ENCODE measurements at places on chromosomes 5 and 9.

DNA sequence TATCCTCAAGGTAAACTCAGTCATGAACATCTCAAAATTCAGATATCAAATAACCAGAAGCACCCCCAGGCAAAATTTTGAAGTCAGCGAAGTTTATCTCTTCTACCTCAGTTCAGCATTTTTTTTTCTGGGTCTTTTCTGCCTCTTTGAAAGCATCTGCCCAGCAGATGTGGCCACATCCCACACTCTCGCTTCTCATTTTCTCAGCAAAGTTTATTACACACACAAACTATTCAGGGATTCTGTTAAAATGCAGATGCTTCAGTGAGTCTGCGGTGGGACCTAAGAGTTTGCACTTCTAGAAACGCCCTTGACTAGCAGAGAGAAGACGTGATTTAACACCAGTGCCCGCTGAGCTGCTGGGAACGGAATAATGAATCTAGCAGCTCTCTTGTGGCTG, 19.3 kb downstream of the RASEF start:
- DNase-seq, result no peak

DNA sequence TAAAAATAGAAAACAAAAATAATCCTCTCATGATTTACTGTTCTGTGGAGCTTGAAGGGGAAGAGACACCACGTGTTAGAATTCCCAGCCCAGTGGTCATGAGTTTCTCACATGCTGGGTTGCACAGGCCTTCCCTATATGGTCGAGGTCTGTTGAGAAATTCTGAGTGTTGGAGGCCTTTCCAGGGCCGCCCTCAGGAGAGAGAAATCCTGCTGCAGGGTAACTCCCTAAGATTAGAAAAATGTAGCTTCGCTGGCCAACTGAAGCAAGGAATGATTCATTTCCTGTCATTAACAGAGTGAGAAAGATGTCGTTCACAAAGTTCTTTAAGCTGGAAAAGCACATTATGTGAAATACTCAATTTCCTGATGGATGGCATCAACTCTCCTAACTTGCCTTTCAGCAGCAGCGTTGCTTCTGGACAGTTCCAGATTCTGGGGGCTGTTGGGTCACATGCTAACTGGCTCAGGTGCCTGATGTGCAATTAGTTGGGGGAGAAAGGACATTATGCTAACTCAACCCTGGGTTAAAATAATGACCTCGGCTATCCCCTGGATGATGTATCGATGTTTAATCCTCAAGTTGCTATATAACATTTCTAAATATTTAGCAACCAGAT, 104.8 kb upstream of the CD180 start:
- no peak for DNase-seq

DNA sequence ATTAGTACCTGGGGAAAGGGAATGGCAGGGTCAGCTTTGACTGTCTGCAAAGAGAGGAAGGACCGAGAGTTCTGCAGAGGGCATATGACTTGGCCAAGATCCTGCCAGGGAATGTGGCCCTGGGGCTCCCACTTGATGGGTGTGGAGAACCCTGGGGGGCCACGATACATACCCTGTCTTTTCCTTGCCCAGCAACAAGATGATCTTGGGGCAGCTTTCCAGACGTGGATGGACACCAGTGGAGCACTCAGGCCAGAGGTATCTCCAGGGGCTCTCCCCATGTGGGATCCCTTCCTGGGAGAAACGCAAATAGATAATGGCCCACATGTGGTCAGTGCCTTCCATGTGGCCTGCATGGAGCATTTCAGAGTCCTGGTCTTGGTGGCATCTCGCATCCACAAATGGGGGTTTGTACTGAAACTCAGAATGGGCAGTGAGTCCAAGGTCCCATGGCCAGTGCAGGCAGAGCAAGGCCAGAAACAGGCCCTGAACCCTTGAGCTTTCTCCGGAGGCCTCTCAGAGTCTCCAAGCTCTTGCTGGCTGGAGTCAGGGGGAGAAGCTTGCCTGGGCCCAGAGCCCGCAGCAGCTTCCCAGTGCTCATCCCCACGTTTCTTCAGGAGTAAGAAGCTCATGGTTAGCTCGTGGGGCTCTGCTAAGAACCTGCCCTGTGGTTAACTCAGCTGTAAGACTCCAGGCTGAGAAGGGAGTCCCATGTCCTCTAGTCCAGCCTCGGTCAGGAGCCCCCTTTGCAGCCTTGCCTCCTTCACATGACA, 18.3 kb upstream of the ORM1 start:
- no peak for DNase-seq

DNA sequence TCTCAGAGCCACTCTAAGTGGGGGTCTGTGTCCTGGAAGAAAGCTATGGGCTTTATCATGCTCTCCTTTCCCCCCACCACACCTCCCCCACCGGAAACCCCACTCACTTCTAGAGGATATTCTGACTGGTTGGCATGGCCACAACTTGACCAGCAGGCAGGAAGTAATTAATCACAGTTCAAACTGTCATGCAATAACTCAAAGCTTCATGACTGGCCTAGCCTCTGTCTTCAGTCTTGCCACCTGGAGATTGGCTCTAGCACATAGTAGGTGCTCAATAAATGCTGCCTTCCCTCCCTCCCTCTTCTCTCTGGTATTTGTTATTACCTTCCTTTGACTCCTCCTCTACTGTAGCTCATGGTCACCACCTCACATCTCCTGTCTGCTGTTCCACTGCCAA, 124.7 kb downstream of the GABBR2 start:
- no peak for DNase-seq

GRCh38 chr9:134360897-134361296, 34.6 kb downstream of the RXRA start:
- DNase-seq, result no peak

DNA sequence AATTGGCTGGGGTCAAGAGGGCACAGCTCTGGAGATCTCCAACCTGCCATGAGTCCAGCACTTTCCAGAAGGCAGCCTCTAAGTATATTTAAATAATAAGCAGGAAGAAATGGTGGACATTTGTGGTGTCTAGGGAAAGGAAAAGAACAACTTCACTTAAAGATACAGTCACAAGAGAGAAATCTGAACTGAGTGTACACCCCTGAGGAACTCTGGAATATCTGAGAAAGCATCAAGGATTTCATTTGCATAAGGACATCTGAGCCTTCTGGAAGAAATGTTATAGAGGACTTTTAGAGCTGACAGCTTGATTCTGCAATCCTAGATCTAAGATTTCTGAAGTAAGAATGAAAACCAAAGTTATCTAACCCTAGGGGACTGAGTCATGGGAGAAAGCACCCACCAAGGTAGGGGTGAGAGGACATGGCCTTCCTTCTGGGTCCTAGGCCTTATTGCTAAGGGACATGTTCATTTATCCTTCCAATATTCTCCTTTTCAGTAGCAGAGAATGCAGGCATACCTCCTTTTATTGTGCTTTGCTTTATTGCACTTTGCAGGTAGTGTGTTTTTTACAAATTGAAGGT, 253.4 kb upstream of the SLC24A2 start:
- DNase-seq, result no peak
